ENCODE measurements at places on chromosomes 16 and 17.

DNA sequence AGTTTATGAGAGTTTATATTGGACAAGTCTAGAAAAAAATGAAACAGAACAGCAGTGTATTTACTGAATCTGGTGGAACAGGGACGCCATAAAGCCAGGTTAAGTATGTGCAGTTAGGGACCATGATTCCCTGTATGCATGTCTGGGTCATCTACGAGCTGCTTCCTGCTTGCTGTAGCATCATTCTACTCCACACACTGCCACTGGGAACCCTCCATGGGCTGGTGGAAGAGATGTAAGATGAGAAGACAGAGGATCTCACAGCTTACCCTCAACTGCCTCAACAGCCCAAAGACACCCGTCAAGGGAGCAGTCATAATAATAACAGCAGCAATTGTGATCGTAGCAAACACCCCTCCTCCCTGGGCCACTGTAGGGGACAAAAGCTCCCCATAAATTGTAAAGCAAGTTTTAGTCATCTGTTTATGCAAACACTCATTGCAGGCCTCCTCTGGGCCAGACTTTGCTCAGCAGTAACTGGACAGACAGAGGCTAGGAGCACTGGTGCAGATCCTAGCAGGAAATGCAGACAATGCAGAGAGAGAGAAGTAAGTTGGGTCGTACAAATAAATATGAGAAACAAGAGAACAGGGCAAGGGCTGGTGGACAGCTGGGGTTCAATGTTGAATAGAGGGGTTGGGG, 188.0 kb downstream of the SOX9 start:
- DNase-seq: no peak

DNA sequence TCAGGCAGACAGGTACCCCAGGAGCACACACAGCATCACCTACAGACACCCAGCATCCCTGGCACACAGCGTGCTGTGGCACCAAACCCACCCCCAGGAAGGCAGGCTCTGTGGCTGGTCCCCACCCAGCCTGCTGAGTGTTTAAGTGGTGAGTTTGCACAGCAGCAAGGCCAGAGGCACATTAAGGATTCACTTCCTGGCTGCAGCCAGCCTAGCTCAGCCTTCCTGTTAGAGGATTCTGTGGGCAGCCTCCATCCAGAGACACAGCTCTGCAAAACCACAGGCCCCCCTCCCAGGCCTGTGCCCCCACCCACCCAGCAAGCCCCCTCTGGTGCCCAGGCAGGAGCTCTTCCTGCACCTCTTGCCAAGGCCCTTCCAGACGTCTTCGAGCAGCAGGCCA, 36.1 kb upstream of the PHB1 start:
- DNase-seq: no peak

DNA sequence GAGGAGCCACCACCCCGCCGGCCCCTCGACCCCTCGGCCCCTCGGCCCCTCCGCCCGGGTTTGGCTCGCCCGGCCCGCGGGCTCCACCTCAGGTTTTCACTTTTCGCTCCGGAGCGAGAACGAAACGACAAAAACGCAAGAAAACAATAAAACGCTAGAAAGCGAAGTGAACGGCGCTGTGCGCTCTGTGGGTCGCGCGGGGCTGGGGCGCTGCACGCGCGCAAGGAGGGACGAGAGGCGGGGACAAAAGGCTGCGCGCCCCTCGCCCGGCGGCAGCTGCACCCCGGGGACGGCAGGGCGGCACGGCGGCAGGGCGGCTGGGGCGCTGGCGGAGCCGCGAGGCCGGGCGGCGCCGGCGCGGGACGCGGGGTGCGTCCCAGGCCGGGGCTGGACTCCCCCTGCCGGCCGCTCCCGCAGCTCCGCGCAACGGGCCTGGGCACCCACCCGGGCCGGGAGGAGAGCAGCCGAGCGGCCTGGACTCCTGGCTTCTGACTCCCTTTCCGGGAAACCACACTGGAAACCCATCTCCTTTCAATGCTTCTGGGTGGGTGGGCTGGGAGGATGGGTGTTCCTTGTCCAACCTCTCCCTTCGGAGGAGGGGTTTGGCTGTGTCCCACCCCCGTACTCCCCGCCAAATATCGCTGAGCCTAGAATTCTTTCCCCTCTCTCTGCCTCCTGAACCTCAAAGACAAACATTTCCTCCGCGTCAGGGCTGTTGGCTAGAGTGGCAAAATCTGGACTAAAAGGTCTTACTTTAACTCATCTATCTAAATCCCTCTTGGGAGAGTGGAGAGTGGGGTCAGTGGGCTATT, 9.9 kb downstream of the TBX2 start:
- no peak for DNase-seq

DNA sequence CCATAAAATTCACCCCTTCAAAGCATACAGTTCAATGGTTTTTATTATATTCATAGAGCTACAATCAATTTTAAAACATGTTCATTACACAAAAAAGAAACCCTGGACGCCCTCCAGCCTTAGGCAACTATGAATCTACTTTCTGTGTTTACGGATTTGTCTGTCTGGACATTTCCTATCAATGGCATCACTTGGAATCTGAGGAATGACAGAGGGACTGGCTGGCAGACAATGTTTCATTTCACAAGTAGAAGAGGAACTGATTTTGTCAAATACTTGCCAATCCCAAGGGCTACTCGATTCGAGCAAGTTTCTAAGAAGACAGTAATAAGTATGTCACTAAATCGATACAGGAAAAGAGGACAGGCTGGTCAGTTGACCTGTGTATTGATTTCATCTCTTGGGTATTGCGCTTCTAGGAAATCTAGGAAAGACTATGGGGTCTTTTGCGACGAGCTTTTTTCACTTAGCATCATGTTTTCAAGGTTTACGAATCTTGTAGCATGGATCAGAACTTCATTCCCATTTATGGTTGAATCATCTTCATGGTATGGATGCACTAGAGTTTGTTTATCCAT, 56.6 kb downstream of the RGS9 start:
- DNase-seq: no peak

GRCh38 chr16:53043986-53044601, 8.6 kb downstream of the CHD9NB start:
- DNase-seq: no peak

DNA sequence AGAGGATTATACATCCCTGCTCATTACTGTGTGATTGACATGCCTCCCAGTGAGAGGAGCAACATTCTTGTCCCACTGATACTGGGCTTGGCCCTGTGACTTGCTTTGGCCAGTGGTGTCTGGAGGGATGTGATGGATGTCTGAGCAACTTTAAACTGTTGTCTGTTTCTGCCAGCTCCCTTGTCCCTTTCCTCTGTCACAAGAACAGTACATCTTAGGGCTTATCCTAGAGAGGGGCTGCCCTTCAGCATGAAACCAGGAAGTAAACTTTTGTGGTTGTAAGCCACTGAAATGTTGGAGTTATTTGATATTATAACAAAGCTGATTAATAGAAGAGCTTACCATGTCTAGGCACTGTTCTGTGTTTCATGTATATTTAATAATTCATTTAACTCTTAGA, 82.9 kb upstream of the GPRC5B start:
- DNase-seq: no peak

GRCh38 chr16:20291208-20292206, 35.8 kb downstream of the GP2 start:
- no peak for DNase-seq

- DNase-seq: no peak
Observed at GRCh38 chr17:57187391-57187790, 68.9 kb upstream of the MSI2 start.
